ENCODE measurements at places on chromosomes 12 and 14.

- DNase-seq, result no peak
These were observed 81.6 kb downstream of the PTGER2 start for GRCh38 chr14:52395728-52396127.

- no peak for DNase-seq
These were observed 78.4 kb upstream of the WSCD2 start for GRCh38 chr12:108050696-108051095.

DNA sequence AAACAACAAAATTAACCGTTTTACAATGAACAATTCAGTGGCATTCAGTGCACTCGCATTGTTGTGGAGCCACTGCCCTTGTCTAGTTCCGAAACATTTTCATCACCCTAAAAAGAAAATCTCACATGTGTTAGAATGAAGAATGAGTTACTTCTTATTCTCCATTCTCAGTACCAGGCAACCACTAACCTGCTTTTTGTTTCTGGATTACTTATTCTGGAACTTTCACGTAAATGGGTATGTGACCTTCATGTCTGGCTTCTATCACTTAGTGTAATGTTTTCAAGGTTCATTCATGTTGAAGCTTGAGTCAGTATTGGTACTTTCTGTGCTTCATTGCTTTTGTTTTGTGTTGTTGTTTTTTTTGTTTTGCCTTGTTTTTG lies 15.6 kb downstream of the RCOR1 start:
- no peak for DNase-seq

GRCh38 chr12:107783406-107784376 lies 9.2 kb downstream of the ASCL4 start:
- no peak for DNase-seq

DNA sequence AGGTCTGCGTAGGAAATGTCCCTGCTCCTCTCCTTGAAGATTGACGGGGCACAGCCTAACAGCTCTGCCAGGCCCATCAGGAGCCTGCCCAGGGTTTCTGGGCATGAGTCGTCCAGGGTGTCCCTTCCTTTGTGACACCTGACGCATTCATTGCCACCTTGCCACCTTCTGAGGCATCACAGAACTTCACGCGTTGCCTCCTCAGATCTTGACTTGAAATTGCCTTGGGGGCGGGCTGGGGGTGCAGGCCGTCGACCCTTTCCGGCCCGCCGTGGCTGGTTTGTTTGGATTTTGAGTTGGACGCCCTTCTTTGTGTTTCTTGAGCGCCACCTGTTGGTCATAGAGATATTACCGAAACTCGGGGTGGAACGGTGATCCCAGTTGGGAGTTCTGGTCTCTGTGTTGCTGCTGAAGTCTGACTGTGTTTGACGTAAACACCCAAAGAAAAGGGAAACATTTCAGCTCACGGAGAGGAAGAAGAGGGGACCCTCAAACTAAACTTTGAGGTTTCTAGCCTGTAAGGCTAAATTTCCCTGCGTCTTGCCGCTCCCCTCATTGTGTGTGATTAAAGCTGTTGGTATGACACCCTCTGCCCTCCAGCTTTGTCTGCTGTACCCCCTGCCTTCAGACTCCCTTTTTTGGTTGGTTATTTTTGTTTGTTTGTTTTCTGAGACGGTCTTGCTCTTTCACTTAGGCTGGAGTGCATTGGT lies 44.6 kb downstream of the MLXIP start:
- no peak for DNase-seq

DNA sequence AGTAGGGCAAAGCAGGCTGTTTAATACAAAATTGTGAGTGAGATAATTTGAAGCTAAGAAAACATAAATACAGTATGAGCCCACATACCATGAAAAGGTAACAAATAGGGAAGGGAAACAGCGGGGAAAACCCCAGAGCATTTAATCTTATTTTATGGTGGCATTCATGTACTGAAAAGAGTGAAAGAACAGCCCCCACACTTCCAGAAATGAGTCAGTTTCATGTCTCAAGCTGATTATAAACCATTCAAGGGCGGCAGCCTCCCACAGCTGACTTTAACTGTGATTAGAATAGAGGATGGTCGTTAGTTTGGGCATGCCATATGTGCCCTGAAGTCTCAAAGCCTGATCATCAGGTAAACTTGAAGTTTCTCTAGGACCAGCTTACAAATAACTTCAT lies 64.5 kb downstream of the FOXG1 start:
- no peak for DNase-seq

DNA sequence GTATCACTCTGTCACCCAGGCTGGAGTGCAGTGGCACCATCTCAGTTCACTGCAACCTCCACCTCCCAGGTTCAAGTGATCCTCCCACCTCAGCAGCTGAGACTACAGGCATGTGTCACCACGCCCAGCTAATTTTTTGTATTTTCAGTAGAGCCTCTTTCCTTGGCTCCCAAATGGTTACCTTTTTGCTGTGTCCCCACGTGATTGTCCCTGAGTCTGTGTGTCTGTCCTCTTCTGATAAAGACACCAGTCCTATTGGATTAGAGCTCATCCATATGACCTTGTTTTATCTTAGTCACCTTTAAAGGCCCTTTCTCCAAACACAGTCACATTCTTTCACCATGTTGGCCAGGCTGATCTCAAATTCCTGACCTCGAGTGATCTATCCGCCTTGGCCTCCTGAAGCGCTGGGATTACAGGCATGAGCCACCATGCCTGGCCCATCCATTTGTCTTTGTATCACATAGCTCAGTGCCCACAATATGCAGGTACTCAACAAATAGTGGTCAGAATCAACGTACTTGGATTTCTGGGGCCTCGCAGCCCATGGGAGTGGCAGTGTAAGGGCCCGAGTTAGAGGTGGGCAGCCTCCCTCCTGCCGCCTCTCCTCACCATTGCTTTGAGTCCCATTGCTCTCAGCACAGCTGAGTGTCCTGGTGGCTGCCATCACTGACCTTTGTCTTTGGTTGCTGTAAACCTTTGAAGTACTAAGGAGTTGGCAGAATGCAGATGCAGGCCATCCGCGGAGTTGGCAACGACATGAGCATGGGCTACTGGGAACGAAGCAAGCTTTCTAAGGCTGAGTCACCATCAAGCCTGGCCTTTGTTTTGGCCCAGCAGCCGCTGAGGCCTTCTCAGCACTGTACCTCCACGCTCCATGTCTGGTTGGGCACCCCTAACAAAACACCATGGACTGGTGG lies 9.3 kb downstream of the TPCN1 start:
- DNase-seq, result no peak

- no peak for DNase-seq
These were observed 137.6 kb upstream of the MAX start for GRCh38 chr14:65239938-65240296.

DNA sequence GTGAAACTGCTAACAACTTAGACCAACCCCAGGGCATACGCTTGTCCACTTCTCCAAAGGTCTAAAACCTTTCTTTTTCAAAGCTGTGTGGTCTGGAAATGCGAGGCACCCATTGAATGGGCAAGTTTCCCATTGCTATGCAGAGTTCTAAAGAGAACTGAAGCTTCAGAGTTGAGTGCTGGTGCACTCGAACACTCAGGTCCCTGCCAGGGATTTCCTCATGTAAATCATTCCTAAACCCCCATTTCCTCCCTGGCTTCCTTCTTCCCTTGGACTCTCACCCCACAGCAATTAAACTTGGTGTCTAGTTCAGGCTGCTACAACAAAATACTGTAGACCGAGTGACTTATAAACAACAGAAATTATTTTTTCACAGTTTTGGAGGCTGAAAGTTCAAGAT lies 2.2 kb upstream of the PXN start:
- DNase-seq, result no peak

- no peak for DNase-seq
These were observed 59.7 kb downstream of the CLIP1 start for GRCh38 chr12:122362755-122363154.

DNA sequence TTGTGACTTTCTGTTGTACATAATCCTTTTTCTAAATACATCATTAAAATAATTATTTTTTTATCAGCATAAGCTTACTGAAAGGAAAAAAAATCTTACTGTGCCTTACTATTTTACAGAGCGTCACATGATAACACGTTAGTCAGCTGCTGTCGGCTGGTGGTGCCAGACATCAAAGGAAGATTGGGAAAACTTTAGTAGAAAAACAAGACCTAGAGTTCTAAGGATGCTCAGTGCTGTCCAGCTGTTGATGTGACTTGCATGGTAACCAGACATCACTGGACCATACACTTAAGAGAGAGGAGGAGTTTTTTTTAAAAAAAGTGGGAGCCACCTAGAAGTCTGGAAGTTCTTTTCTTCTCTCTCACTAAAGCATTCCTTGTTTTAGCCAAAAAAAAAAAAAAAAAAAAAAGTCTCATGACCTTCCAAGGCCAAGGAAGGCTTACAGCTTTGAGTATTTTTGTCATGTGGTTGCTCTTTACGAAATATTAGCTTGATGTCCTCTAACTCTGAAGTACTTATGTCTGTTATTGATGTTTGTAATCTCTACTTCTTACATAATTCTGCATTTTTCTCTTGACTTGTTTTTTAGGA lies 4.5 kb downstream of the RASSF8 start:
- no peak for DNase-seq

DNA sequence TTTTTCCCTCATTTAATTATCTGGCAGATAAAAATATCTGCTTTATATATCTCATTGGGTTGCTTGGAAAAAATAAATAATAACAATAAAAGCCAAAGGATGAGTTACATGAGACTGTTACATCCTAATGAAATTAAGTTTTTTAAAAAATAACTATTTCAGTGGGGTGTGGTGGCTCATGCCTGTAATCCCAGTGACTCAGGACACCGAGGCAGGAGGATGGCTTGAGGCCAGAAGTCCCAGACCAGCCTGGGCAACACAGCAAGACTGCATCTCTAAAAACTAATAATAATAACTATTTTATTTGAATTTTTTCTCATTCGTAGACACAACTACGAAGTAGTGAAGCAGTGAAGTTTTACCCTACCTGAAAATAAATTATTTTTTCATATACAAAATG lies 103.3 kb downstream of the BCAT1 start:
- no peak for DNase-seq

DNA sequence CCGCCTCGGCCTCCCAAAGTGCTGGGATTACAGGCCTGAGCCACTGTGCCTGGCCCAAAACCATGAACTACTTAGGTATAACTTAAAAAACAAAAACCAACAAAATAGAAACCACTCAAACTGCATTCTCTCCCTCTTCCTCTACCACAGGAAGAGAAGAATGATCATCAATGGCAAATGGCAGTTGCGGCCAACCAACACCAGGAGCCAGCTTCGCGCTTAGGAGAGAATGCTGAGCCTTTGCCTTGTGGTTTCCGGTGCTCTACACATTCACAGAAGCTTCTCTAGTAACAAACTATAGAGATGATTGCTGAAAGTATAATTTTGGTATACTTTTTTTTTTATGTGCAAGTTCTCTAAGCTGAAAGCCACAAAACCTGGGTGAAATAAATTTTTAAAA lies 17.1 kb downstream of the CATSPERB start:
- DNase-seq, result no peak

DNA sequence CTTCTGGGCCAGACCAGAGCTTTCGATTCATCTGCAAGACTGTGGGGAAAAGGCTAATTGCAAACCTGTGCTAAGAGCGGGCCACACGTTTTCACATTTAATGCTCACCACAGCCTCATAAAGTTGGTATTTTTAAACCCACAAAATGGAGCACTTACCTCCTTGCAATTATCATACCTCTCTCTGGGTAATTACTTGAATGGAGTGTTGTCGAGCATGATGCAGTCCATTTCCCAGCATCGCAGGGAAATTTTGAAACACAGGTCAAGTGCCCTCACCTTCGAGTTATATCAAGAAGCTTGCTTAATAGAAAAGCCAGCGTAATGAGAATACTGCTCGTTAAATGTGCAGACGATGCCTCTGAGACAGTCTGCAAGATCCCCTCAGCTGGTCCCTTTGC lies 8.8 kb upstream of the IFI27L2 start:
- DNase-seq, result no peak

DNA sequence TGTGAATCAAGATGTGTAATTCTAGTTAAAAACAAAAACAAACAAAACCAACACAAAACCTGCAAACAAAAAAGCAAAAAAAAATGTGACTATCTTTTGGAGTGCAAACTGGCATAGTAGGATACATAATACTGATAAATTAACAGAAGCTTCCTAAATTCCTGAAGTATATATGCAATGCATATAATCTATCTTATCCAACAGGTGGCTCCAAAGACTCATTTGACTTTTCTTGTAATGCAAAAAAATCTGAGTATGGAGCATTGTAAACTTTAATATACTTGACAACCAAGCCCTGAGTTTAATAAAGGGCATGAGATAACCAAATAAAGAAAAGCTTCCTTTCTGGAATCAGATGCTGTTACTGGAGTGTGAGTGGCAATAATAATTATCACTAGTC lies 1003.6 kb downstream of the FSCB start:
- DNase-seq, result no peak

DNA sequence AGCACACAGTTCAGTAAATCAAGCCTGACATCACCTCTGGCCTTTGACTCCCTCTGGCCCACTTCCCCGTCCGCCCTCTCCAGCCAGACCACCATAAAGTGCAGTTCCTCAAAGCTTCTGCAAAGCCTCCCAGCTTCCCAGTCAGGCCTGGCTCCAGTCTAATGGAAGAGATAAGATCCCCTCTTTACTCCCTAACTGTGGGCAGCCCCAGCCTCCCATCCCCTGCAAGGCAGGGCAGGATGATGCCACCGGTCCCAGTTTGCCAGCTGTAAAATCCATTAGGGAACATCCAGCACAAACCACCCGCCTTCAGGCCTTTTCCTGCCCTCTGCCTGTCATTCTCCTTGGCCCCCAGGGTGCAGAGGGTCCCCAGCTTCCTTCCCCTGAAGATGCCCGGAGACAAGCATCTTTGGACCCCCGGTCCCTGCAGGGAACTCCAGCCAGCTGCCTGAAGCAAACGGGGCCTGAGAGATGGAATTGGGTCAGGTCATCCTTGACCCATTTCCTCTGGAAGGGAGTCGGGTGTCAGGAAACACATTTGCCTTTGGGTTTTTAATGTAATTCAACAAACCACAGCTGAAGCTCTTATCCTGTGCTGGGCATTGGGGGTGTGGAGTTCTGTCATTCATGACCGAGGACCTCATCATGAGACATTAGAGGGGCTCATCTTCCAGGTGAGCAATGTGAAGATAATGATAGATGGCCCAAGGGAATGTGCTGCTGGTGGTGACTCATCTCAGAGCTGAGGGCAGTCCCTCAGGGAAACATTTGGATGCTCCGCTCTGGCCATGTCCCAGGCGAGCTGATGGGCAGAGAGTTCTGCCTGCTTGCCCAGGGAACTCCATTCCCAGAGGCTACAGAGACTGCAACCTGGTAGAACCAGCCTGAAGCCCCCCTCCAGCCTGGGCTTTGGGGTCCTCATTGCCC lies 93.8 kb upstream of the CLMN start:
- DNase-seq, result no peak

DNA sequence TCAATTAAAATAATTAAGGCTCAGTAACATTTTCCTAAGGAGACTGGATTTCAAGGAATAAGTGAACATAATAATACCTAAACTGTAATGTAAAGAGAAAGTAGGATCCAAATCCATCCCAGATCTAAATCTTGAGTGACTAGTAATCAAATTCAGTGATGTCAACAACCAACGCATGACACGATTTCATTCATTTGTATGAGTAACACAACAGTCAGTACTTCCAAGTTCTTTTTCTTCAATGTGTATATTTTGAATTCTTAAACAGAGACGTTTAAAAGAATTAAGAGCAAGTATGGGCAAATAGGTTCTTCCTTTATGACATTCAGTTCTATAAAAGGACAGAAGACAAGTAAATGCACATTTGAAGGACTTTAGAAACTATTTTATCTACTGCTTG lies 104.3 kb upstream of the CNTN1 start:
- DNase-seq, result no peak

DNA sequence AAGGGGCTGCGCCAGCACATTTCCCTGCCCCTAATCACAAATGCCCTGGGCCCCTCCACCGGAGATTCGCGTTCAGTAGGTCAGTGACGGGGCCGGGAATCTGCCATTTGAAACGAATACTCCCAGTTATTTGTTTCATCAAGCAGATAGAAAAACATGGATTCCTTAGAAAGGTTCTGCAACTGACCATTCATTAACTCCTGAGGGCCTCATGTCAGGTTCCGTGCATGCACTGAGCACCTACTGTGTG lies 25.6 kb upstream of the UBC start:
- no peak for DNase-seq
